ENCODE measurements at places on chromosomes 1 and 21.

DNA sequence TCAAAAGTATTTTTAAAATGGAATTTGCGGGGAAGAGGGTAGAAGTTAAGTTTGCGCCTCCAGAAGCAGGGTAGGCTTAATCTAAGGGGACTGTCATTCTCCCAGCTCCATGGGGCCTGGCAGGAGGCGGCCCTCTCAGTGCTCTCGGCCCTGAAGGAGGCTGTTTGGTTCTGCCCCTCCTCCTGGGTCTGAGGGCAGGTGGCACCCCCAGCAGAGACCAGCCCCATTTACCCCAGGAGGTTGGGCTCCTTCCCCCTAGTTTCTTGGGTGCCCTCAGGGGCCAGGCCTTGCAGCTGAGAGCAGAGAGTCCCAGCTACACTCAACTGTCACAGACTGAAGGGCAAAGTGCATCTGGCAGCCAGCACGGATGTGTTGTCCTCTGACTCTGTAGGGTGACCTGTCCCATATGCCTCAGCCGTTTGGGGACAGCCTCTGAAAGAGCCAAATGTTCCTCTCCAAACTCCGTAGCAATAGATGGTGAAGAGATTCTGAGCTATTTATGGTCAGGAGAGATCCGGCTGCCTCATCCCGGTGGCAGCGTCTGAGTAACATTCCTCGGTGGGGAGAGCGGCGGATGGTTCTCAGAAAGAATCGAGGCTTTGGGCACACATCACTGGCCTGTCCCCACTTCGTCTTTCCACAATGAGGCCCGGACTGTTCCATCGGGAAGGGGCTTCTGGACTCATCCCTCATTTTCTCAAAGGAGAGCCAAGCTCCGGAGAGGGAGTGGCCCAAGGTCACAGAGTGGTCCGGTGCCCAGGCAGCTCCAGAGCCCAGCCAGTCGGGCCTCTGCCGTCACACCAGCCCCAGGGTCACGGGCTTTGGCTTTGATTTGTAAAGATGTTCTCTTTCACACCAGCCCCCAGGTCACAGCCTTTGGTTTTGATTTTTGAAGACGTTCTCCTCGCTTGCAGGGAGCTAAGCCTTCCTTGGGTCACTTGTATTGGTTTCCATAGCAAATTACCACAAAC is 424.2 kb upstream of the VAMP3 start:
- no peak for DNase-seq

- no peak for DNase-seq
Observed at GRCh38 chr21:45326169-45326851, 38.6 kb upstream of the POFUT2 start.

DNA sequence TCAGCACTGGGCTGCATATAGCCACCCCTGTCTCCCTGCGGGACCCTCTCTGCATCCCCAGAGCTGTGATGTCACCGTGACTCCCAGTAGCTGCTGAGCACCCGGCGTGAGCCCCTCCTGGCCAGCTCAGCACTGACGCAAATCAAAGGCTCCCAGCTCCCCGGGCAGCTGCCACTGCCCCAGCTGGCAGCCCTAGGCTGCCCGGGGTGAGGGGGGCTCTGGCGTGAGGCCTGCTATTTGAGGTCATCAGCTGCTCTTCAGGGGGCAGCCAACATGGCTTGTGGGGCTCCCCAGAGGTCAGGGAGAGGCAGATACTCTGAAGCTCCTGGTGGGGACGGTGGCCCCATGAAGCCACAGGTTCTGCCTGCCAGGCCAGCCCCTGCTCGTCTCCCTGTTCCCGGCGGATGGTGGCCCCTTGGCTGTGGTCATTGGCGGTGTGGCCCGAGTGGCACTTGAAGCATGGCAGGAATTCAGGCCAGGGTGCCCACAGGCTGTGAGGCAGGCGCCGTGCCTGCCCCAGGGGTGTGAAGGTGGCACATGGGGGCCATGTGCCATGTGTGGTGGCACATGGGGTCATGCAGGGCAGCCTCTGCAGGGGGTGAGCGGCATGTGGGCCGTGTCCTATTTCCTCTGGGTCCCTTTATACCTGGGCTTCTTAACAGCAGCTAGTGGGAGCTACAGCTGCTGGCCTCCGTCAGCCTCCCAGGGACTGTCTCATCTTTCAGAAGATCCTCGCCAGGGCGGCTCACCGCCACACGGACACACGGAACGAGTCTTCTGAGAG is 85.4 kb downstream of the SIK1 start:
- DNase-seq = no peak

DNA sequence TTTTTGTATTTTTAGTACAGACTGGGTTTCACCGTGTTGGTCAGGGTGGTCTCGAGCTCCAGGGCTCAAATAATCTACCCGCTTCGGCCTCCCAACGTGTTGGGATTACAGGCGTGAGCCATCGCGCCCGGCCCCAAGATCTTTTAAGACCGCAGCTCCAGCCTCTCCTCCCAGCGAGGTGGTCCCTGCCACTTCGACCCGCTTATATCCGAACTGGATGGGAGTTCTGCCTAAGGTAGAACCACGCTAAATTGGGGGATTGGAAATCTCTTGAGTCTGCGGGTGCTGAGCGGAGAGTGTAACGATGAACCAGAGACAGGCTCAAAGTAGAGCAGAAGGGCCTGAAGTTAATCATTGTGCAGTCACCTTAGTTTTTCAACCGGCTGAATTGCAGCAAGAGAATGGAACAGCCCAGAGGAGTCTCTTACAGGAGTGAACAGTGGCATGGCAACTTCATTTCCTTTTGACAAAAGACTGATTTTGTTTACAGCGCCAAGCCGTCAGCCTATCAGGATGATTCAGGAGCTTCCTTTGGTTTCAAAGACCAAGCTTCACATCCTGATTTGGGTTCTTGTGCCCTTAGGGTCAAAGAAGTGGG is 726 bp upstream of the CYB5R1 start:
- no peak for DNase-seq

GRCh38 chr21:46374761-46375389 is 50.9 kb downstream of the PCNT start:
- DNase-seq = no peak

GRCh38 chr1:145995148-145995881 is 1.1 kb downstream of the TXNIP start:
- no peak for DNase-seq

GRCh38 chr1:60681095-60681860 is 401.1 kb upstream of the NFIA start:
- DNase-seq = no peak

DNA sequence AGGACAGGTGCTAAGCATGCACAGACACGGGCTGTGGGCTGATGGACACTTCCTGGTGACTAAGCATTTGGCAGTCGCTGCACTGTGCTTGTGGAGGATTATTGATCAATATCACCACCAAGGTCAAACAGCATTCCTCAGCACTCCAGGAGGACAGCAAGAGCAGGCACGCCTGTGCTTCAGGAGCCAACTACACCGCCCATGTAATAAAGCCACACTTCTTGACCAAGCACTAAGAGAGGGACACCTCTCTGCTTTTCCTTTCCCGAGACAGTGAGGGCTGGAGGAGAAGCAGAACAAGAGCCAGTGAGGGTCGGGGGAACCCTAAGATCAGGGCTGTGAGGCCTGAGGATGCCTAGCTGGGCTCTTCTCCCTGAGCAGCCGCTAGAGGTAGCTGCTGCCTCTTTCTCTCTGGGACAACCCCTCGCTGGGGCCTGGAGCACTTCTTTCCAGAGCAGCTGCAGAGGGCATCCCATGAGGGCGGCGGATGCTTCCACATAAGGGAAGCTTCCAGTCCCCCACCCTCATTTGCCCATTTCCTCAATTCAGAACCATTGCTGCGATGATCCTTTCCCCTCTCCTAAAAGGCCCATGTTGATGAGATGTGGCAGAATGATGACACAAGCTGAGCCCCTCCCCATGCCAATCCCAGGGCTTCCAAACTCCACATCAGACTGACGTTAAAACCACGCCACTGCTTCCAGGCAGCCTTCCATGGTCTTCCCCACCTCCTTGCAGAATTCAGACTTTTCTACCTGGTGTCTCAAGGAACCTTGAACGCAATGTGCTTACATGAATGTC is 19.1 kb downstream of the RAB7B start:
- DNase-seq = no peak

DNA sequence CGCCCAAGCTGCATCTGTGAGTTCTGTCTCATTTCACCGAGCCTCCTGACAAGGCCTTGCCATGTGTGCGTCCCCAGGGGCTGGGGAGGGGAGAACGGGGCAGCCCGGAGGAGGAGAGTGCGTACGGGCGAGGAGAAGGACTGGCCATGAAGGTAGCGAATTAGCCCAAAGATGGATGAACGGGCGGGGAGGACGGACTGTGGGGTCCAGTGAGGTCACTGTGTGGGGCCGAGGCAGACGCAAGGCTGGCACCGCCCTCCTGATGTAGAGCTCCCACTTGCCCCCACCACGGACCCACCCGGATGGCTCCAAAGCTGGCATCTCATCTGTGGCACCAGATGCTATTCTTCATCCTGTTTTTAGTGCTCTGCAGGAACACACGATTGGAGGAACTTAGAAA is 330.4 kb downstream of the AJAP1 start:
- no peak for DNase-seq

DNA sequence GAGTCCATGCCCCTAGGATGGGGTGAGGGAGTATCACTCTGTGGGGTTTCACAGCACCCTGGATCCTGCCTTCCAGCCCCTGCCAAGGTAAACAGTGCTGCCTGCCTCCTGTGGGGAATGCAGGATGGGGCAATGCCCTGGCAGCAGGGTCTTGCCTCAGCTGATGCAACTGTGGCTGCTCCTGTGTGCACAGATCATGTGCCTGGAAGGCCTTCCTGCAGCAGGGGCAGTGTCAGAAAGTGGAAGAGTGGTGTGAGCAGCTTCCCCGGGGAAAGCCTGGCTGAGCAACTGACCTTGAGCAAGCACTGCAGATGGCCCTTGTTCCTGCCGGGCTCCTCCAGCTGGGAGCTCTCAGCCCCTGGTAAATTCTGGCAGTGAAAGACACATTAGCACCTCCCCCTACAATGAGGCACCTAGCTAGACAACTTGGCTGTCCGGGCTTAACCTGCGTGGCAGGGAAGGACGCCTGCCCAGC is 9.9 kb downstream of the TOR3A start:
- no peak for DNase-seq

- no peak for DNase-seq
Observed at GRCh38 chr1:198638894-198639635, at the start of gene PTPRC. Gene PTPRC (plus strand): TSS chr1:198639040. CDS start chr1:198639269, 229 bp downstream.

DNA sequence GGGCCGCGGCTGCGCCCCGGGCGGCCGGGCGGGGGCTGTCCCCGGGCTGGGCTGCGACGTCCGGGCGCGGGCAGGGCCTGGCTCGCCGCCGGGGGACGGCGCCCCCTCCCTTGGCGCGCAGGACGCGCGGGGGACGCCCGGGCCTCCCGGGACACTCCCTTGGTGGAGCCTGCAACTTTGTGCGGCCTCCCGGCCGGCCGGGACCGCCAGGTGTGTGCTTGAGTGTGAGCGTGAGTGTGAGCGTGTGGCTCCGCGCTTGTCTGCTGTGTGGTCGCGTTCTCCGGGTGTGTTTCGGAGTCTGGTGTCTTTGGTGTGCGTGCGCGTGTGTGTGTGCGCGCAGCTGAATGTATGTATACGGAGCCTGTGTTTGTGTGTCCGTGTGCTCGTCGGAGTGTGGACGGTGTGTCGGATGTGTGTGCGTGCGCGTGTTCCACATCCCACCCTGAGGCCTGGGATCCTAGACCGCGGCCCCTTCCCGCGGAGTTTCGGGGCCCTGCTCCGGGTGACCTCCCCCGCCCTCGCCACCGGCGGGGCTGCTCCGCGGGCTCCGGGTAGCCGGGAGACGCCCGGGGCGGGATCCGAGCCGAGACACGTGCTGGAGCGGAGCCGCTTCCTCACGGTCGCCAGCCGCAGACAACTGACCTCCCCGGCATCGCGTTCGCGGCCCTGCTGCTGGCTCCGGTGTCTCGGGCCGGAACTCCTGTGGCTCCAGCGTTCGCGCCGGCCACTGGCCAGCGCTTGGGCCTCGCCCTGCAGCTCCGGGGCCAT is 1.7 kb downstream of the PTPRU start:
- no peak for DNase-seq

GRCh38 chr1:28176492-28177470 is at the start of gene PTAFR:
Gene PTAFR (minus strand): TSS chr1:28176690. CDS start chr1:28151021, 25,669 bp downstream.
- DNase-seq = no peak

DNA sequence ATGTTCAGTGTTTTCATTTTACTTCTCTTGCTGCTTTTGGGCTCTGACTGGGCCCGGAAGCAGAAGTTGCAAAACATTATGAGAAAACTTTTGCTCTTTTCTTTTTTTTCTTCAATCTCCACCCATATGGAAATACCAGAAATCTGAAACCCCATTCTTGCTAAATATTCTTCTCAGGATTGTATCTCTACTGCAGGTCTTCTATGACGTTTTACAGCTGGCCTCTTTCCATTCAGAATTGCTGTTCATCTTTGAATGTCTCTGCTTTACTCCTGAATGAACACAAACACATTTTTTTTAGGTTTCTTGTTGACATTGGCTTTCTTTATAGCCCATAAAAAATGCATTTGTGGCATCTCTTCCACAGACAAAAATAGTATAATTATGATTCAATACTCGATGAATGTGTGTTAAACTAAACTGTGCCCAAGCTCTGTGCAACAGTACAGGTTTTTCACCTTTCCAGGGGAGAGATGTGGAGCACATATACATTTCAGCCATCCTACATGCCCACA is 18.8 kb downstream of the PTPRC start:
- DNase-seq = no peak

- DNase-seq = no peak
Observed at GRCh38 chr1:232164078-232164963, 465.6 kb downstream of the SIPA1L2 start.

DNA sequence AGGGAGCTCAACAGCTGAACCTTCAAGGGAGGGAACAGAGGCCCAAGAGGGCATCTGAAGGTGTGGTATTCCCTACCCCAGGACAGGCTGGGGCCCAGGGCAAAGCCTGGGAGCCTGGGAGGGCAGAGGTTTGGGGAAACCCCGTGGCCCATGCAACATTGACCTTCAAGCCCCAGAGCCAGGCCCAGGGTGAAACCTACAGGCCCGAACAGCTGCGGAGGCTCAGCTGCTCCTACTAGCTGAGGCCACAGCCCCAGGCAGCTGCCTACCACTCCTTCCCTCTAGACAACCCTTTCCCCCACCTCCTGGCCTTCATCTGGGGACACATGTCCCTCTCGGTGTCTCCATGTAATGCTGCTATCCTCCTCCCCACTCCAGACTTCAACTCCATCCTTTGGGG is 3.2 kb downstream of the LAD1 start:
- no peak for DNase-seq

- no peak for DNase-seq
Observed at GRCh38 chr1:94597701-94598100, 56.1 kb upstream of the F3 start.

- DNase-seq = no peak
Observed at GRCh38 chr1:34587761-34588160, 167.1 kb upstream of the GJB5 start.

DNA sequence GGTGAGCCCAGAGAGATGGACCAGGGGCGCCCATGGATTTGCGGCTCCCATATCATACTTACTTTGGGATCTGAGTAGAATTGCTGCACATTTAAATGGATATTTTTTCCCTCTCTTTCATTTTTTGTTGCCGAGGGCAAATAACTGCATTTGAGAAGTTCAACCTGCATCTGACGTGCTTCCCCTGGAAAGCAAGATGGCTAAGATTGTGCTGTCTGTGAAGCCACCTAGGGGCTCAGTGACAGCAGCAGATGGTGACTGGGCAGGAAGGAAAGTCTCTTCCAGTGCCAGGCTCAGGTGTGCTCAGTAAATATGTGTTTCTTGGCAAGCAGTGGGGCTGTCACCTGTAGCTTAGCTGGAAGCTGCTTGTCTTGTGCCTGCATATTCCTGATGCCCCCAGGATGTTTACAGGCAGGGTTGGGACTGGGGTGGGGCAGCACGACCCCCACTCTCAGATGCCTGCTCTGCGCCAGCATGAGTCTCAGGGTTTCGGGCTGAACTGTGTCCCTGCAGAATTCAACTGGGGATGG is 59.8 kb upstream of the ETV3 start:
- DNase-seq = no peak
